ENCODE measurements at places on chromosomes 2 and 18.
A peak's percentile ranks its signal among the peaks of the same experiment; 100 is the strongest.

DNA sequence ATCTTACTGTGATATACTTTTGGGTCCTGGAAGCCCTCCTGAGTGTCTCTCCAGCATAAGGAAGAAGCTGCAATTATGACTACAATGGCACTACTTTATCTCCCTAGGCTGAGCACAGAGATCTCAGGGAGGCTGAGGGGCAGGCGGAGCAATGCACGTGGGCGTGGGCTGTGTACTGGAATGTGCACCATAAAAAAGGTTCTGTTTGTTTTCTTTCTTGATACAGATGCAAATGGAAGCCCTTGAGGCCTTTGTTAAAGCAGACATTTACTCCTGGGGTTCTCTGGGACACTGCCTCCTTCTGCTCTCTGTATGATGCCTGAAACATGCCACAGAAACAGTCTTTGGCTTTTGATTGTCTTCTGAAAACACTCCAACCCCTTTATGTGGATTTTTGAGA, 79.1 kb upstream of the DLX2 start:
- H3K27ac ChIP-seq, result no peak overlapping the region
- H3K36me3 ChIP-seq, result no peaks in the 10 kb centered on the region
- DNase-seq, result peak; percentile 59
- H3K27me3 ChIP-seq, result no peaks in the 10 kb centered on the region

GRCh38 chr2:120436885-120437603, 91.1 kb downstream of the INHBB start:
- no peak overlapping the region for H3K27ac ChIP-seq
- no peak overlapping the region for H3K4me3 ChIP-seq
- H3K4me1 ChIP-seq, result peaks cover 3% of the 10 kb centered on the region
- no peaks in the 10 kb centered on the region for H3K36me3 ChIP-seq

DNA sequence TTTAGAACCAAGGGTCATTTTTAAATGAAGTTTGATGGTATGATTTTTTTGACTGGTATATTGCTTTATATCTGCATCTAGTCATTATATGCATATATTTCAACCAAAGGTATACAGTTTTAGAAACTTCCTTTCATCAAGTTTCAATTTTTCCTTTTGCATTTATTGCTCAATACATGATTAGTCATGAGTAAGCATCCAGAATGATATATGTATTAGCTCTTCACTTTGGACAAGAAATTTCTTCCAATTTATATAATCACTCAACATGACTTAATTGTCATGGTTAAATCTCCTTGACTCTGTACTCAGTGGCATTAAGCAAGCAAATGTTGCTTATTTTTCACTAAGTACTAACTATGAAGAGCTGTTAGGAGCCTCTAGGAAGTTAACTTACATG, 123.6 kb downstream of the PLCL1 start:
- DNase-seq, result no peak
- H3K27ac ChIP-seq, result no peak overlapping the region
- no peaks in the 10 kb centered on the region for H3K36me3 ChIP-seq
- H3K4me1 ChIP-seq, result no peaks in the 10 kb centered on the region

- H3K4me1 ChIP-seq, result peaks cover 32% of the 10 kb centered on the region
- no peaks in the 10 kb centered on the region for H3K27me3 ChIP-seq
- peak; percentile 38 for DNase-seq
- no peaks in the 10 kb centered on the region for H3K36me3 ChIP-seq
- peak overlapping the region; percentile 66 for H3K4me3 ChIP-seq
These were observed 507 bp downstream of the CNNM4 start for GRCh38 chr2:96760986-96761832.

GRCh38 chr2:132562245-132562644, 107.8 kb downstream of the LYPD1 start:
- no peaks in the 10 kb centered on the region for H3K4me1 ChIP-seq
- H3K36me3 ChIP-seq, result no peaks in the 10 kb centered on the region
- no peak overlapping the region for H3K27ac ChIP-seq
- no peaks in the 10 kb centered on the region for H3K27me3 ChIP-seq

DNA sequence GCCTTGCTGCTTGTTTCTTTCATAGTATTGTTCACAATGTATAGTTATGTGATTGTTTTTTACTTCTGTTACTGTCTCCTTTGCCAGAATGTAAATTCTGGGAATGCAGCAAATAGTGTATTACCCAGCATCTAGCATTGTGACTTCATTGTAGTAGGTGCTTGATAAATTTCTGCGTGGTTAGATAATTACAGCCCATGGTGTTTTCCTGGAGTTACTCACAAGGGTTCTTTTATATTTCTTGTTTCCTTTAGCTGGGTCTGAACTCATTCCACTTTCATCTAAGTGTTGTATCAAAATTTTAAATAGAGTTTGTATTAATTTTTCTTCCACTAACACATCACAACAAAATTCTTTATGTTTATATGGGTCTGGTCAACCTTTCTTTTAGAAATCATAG, 132.6 kb downstream of the MAP4K4 start:
- H3K36me3 ChIP-seq, result no peaks in the 10 kb centered on the region
- H3K4me3 ChIP-seq, result no peak overlapping the region
- DNase-seq, result no peak
- peaks cover 32% of the 10 kb centered on the region for H3K4me1 ChIP-seq
- no peaks in the 10 kb centered on the region for H3K27me3 ChIP-seq

DNA sequence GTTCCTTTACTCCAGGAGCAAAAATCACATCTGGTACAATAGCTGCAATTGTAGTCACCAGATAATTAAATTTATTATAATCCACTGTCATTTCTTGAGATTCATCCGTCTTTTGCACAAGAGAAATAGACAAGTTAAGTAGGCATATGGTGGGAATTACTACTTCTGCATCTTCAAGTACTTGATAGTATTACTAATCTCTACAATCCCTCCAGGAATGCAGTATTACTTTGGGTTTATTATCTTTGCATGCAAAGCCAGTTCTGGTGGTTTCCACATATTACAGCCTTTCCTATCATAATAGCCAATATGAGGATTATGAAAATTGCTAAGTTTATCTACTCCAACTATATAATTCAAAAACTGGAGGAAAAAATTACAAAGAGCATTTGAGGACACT, 254.1 kb downstream of the IKZF2 start:
- H3K4me3 ChIP-seq, result no peak overlapping the region
- H3K27ac ChIP-seq, result no peak overlapping the region
- H3K36me3 ChIP-seq, result no peaks in the 10 kb centered on the region
- H3K27me3 ChIP-seq, result no peaks in the 10 kb centered on the region
- no peak for DNase-seq

DNA sequence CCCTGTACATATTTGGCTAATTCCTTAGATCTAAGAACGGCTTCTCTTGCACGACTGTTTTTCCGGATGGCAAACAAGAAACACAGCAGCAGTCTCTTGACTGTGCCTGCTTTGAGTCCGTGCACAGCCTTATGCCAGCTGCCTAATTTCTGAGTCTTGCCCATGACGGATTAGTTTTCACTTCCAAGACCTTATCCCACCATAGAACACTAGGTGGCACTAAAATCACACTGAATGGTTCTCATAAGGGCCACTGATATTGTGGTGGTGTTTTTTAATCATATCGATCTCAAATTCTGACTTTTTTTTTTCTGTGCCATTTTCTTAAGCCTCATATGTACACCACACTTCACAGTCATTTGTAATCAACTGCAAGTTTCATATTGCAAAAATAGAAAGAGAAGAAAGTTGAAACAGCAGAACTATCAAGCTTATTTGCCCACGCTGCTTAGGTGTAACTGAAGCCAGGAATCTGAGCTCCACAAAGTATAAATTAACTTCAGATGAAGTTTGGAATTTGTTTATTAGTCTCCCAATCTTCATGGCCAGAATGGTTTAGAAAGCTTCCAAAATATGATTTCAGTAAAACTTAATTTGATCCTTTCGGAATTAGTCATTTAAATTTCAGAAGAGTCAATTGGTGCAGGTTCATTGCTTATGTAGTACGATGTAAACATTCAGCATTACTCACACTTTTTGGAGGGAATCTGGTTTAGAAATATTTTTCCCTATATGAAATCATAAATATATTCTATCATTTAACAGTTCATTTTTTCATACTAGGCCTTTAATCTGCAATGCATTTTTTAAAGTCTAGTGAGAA, 45.5 kb upstream of the SCN7A start:
- no peak overlapping the region for H3K27ac ChIP-seq
- DNase-seq, result peak; percentile 16
- H3K4me1 ChIP-seq, result no peaks in the 10 kb centered on the region

DNA sequence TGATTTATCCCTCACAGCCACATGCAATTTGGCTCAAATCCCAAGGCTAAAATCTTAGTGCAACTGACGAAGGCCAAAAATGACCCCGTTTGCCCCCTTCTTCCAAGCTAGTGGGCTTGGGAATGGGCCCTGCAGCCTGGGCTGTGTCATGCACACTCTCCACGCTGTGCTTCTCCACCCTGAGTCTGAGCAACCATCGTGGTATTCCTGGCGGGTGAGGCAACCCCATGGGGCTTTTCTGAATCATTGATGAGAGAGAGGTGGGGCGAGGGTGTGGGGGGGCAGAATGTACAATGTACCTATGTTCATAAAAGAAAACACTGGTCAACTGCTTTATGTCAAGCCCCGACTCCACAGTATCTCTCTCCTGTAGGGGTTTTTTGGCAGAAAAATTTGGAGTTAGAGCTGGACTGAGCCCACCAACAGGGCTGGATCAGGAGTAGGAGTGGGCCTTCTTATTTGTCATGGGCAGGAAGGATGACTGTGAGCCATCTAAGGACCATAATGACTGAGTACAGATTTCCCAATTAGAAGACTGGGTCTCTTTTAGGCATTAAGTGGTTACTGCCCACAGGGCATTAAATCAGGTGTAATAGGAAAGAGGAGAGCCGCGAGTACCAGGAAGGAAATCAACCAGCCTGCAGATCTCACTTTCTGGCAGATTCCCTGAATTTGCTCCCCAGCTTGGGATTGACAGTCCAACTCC, 8.9 kb downstream of the SULT1C2 start:
- H3K4me1 ChIP-seq, result no peaks in the 10 kb centered on the region
- no peaks in the 10 kb centered on the region for H3K36me3 ChIP-seq
- DNase-seq, result no peak
- H3K4me3 ChIP-seq, result no peak overlapping the region

DNA sequence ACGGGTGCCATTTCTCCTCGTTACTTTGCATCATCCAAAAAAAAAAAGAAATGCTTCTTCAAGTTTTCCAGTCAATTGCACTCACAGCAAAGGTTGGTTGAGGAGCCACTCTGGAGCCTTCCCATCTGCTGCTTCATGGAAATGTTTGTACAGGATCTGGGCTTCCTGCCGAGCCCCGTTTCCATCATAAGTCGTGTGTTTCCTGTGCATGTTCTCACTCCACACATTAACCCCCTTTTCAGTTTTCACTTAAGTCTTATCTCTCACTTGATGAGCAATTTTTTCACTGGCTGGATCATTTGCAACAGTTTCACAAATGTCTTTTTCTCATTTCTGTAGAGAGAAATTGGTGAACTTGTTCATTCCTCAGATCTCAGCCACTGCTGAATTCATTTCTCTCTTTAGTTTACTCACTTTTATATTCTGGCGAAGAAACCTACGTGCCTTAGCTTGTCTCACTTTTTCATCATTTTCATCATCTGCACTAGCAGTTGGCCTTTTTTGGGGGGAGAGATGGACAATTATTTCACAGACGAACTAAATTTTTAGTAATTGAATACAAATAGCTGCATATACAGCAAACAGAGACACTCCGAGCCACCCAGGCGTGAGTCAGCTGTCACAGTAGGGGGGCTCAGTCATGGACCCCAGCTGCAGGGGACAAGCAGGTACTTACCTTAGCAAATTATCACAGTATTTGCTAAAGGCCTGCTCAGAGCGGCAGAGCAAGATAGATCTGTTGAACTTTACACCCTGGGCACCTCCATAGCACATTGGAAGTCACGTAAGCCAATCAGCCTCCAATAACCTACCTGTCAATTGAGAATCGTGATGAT, 750.8 kb upstream of the ID2 start:
- H3K4me1 ChIP-seq, result no peaks in the 10 kb centered on the region
- no peaks in the 10 kb centered on the region for H3K36me3 ChIP-seq
- no peak for DNase-seq

DNA sequence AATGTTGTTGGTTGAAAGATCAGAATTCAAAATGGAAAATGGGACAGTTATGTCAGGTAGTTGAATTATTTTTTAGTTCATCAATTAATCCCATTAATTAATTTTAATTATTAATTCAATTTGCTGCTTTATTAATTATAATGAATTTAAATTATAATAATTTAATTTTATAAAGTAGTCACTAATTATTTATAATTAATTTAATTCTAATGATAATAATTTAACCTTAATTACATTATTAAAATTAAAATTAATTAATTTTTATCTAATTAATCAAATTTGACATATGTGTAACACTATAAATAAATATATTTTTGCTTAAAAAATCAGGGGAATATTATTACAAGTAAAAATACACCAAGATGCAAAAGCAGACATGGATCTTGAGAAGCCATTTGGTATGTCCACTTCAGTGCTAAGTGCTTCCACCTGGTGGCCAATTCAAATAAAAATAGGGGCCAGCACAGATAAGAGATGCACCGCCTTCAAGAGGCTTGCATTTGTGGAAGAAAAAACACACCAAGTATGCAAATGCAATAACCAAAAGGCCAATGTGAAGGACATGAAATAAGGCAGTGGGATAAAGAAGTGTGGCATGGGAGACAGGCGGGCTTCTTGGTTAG, 73.2 kb downstream of the MBP start:
- peaks cover 44% of the 10 kb centered on the region for H3K4me1 ChIP-seq
- no peaks in the 10 kb centered on the region for H3K27me3 ChIP-seq
- DNase-seq, result peak; percentile 55
- H3K36me3 ChIP-seq, result no peaks in the 10 kb centered on the region

DNA sequence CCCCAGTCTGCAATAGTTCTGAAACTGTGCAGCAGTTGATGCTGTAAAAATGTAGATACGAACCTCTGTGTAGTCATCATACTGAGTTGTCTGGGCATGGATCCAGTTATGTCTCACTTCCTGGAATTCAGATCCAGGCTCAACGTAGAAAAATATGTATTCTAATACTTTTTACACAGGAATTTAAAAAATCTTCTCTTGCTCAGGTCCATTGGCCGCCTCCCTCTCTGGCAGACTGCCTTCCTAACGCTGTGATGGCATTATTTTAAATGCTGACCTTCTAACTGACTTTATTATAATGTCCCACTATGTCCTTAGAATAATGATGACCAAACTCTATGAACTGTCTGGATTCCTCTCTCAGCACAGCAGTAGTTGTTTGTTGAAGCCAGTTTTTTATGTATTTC, 119.6 kb downstream of the FEZ2 start:
- no peaks in the 10 kb centered on the region for H3K36me3 ChIP-seq
- no peak overlapping the region for H3K4me3 ChIP-seq
- H3K27ac ChIP-seq, result no peak overlapping the region
